ENCODE measurements at places on chromosomes 1 and 21. TPM values are rescaled to one million over a fixed set of nuclear protein-coding genes. Genes with fewer than 3 reads are reported as not detected.
A peak's percentile ranks its signal among the peaks of the same experiment; 100 is the strongest.

GRCh38 chr1:87108814-87109411 lies 194.5 kb downstream of the HS2ST1 start:
- DNase-seq: no peak
- H3K4me1 ChIP-seq: no peaks in the 10 kb centered on the region
- H3K27ac ChIP-seq: no peak overlapping the region
- no peaks in the 10 kb centered on the region for H3K27me3 ChIP-seq
- no peaks in the 10 kb centered on the region for H3K36me3 ChIP-seq

FHAD1 gene
- 0.53 TPM for total RNA-seq

DNA sequence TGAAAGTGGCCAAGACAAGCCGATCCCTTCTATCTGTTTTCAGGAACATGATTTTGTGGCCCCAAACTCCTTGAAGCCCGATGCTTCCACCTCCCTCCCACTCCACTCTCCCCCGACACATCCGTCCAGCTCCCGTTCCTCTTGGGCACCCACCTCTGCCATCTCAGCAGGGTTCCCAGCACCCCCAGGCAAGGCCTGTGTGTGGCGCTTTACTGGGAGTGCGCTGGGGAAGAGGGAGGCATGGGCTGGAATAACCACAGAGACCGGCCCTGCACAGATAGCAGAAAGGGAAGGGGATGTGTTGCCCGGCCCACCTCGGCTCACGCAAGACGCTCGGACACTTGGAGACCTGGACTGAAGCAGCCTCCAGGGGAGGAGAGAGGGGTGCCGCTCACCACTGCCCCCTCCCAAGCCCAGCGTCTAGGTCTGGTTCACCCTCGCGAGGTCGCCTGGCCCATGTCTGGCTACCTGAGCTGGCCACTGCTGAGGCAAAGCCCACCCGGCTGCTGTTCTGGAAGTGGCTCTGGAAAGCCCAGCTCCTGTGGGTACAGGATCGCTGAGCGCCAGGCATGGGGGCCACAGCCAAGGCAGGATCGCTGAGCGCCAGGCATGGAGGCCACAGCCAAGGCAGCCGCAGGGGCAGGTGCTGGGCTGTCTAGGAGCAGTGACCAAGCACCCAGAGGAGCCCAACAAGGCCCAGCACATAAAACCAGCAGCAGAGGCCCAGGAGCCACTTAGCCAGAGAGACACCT lies 23.8 kb upstream of the COL18A1 start:
- H3K4me3 ChIP-seq: no peak overlapping the region
- H3K27ac ChIP-seq: no peak overlapping the region
- peaks cover 7% of the 10 kb centered on the region for H3K4me1 ChIP-seq
- H3K27me3 ChIP-seq: no peaks in the 10 kb centered on the region

- no peaks in the 10 kb centered on the region for H3K27me3 ChIP-seq
- DNase-seq: no peak
- no peak overlapping the region for H3K4me3 ChIP-seq
- H3K36me3 ChIP-seq: no peaks in the 10 kb centered on the region
- H3K4me1 ChIP-seq: no peaks in the 10 kb centered on the region
- no peak overlapping the region for H3K27ac ChIP-seq
Measured at GRCh38 chr1:226473325-226473724, 65.4 kb upstream of the PARP1 start.

DNA sequence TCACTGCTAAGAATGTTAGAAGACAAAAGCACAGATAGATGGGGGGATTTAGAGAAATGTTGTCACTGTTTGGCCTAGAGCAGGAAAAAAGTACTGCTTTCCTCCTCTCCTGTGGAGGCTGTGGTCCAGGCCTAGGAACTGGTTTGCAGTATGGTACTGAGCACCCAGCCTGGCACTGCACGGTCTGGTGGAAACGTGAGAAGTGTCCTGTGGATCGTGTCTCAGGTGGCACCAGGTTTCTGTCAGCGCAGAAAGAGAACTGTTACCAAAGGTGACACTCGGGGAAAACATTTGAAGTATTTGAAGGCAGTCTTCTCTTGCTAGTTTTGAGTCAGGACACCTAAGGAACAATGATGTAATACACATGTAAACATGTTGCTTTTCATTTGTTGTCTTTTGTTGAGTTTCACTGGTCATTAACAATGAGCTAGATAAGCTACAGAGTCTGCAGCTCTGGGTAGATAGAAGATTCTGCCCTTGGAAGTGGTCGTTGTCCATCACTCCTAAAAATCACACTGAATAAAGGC lies 63.0 kb downstream of the B3GALNT2 start:
- H3K27ac ChIP-seq: no peak overlapping the region
- H3K27me3 ChIP-seq: no peaks in the 10 kb centered on the region
- H3K4me3 ChIP-seq: no peak overlapping the region

DNA sequence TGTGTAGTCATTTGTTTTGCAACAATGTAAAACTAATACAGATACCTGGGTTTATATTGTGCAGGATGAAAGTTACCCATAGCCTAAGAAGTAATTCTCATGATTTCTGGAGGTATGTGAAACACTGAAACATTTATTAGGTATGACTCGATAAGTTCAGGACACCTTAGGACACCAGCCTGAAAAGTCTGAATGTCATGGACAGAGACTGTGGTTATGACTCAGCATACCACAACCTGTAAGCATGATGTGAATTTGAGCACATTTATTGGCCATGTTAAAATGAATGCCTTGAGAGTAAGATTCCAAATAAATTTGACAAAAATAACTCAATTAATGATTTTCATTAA lies 1471.7 kb upstream of the B3GALT2 start:
- no peak for DNase-seq
- H3K27ac ChIP-seq: no peak overlapping the region
- H3K27me3 ChIP-seq: no peaks in the 10 kb centered on the region
- H3K36me3 ChIP-seq: no peaks in the 10 kb centered on the region
- no peak overlapping the region for H3K4me3 ChIP-seq
- no peaks in the 10 kb centered on the region for H3K4me1 ChIP-seq

DNA sequence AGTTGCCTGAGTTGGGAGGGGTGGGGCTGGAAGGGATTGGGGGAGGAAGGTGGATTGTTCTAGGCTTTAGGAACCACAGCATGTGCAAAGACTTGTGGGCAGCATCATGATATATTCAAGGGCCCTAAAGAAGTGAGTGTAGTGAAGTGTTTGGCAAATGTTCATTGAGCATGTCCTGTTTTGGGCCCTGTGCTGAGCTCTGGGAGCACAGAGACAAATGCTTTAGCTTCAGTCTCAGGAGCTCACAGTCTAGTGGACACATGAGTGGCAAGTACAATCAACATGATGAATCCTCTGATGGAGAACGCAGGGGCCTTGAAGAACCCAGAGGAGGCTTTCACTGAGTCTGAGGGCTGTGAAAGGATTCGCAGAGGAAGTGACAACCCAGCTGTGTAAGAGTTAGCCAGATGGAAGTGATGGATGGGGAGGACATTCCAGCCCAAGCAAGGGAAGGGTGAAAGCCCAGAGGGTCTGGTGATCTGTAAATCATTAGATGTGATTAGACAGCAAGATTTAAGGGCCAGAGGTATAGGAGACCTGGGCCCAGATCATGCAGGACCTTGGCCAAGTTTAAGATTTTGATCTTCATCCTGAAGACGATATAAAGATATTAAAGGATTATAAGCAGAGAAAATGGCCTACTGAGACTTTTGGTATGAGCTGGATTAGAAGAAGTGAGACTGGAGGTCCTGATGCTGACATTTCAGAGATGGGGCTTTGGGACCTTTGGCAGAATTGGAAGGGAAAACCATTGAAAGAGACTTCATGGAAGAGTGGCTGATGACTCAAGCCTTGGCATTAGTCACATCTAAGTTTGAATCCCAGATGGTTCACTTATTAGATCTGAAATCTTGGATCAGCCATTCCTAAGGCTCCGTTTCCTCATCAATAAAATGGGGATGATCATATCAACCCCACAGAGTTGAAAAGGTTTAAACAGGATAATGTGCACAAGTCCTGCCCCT lies 4.6 kb downstream of the IPO13 start:
- H3K4me1 ChIP-seq: peaks cover 9% of the 10 kb centered on the region
- H3K27me3 ChIP-seq: no peaks in the 10 kb centered on the region
- no peak overlapping the region for H3K4me3 ChIP-seq
- H3K27ac ChIP-seq: no peak overlapping the region

GRCh38 chr1:43836267-43836951 lies 97.2 kb upstream of the ARTN start:
- H3K4me3 ChIP-seq: no peak overlapping the region
- H3K36me3 ChIP-seq: no peaks in the 10 kb centered on the region
- peak; percentile 54 for DNase-seq
- H3K4me1 ChIP-seq: peaks cover 18% of the 10 kb centered on the region
- H3K27ac ChIP-seq: no peak overlapping the region
- H3K27me3 ChIP-seq: no peaks in the 10 kb centered on the region

DNA sequence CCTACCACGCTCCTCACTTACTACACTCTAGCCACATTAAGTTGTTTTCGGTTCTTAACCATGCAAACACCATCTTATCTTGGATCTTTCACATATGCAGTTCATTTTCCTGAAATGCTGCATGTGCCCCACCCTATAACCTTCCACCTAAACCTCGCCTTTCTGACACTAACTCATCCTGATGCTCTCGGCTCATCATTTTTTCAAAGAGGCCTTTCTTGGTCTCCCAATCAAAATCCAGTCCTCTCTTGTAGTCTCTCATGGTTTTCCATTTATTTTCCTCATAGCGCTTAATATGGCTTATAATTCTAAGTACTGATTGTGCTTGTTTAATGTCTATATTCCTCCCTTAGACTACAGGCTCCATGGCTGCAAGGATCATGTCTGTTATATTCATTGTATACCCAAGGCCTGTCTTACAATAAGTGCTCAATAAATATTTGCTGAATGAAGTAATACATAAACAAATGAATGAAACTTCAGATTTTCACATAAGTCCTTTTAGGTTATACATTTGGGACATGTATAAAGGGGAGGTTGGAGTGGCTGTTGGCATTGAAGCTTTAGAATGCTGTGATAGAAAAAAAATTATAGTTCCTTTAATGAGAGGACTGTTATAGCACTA lies 79.2 kb upstream of the CDC42BPA start:
- DNase-seq: no peak
- no peaks in the 10 kb centered on the region for H3K4me1 ChIP-seq
- no peak overlapping the region for H3K27ac ChIP-seq
- no peak overlapping the region for H3K4me3 ChIP-seq
- H3K27me3 ChIP-seq: no peaks in the 10 kb centered on the region

GRCh38 chr1:47644212-47644573 lies 206.3 kb downstream of the FOXD2 start:
- no peak overlapping the region for H3K27ac ChIP-seq
- no peak overlapping the region for H3K4me3 ChIP-seq
- no peaks in the 10 kb centered on the region for H3K36me3 ChIP-seq
- H3K27me3 ChIP-seq: no peaks in the 10 kb centered on the region

GRCh38 chr1:30537279-30537678 lies 186.1 kb downstream of the MATN1 start:
- H3K27ac ChIP-seq: no peak overlapping the region
- H3K4me1 ChIP-seq: no peaks in the 10 kb centered on the region
- no peaks in the 10 kb centered on the region for H3K36me3 ChIP-seq
- H3K27me3 ChIP-seq: no peaks in the 10 kb centered on the region
- DNase-seq: no peak

AQP10 gene
- total RNA-seq: not detected

- no peak overlapping the region for H3K4me3 ChIP-seq
- DNase-seq: no peak
- no peaks in the 10 kb centered on the region for H3K27me3 ChIP-seq
- H3K36me3 ChIP-seq: no peaks in the 10 kb centered on the region
Measured at GRCh38 chr1:76668046-76668445, 199.2 kb upstream of the ST6GALNAC5 start.

DNA sequence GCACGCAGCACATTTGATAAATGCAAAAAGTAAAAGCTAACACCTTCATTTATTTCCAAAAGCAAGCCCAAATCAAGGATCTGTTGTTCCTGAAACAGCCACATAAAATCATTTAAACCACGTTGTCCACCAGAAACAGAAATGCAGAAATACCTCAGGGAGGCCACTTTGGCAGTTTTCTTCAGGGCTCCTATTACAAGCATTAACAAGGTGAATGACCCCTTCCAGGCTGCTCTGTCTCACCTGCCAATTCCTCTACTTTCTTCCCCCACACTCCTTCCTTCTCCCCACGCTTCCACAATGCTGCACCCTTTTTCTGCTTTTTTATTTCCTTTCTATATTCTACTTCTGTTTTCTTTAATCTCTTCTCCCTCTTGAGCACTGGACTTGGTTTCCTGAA lies 55.0 kb upstream of the PTGFRN start:
- peaks cover 4% of the 10 kb centered on the region for H3K4me1 ChIP-seq
- H3K27ac ChIP-seq: no peak overlapping the region
- no peak for DNase-seq
- no peak overlapping the region for H3K4me3 ChIP-seq
- no peaks in the 10 kb centered on the region for H3K27me3 ChIP-seq

GRCh38 chr1:107941123-107941522 lies 23.9 kb downstream of the VAV3 start:
- H3K4me1 ChIP-seq: no peaks in the 10 kb centered on the region
- no peak overlapping the region for H3K4me3 ChIP-seq
- no peak for DNase-seq

AMIGO1 gene
- total RNA-seq: 7.4 TPM

DNA sequence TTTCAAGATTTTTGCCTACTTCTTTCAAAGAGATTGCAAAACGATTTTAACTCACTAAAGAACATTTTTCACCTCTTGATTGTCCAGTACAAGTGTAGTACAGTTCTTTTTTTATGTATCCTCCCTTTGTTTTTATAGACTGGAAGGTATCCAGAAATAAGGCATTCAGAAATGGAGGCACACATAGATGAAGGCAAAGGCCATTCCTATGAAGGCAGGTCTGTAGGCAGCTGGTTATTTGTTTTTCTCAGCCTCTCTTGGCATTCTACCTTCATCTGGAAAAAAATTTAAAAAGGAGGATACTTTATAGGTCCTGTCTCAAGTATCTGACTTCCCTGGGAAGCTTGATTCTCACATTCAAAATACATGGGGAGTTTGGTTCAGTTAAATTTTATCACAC lies 18.6 kb upstream of the SLC16A1 start:
- H3K4me3 ChIP-seq: no peak overlapping the region
- H3K36me3 ChIP-seq: no peaks in the 10 kb centered on the region
- no peak for DNase-seq
- H3K4me1 ChIP-seq: no peaks in the 10 kb centered on the region

- no peaks in the 10 kb centered on the region for H3K36me3 ChIP-seq
- H3K27ac ChIP-seq: no peak overlapping the region
- H3K4me3 ChIP-seq: no peak overlapping the region
- H3K27me3 ChIP-seq: no peaks in the 10 kb centered on the region
Measured at GRCh38 chr1:192973988-192974387, 85.2 kb downstream of the UCHL5 start.

- H3K27ac ChIP-seq: no peak overlapping the region
- no peak overlapping the region for H3K4me3 ChIP-seq
- DNase-seq: no peak
Measured at GRCh38 chr1:112767646-112768045, 52.5 kb upstream of the PPM1J start.

GRCh38 chr1:105591681-105592080 lies 1464.8 kb upstream of the PRMT6 start:
- H3K27ac ChIP-seq: no peak overlapping the region
- no peaks in the 10 kb centered on the region for H3K36me3 ChIP-seq
- H3K27me3 ChIP-seq: no peaks in the 10 kb centered on the region
- DNase-seq: no peak
- H3K4me1 ChIP-seq: no peaks in the 10 kb centered on the region

KRTAP13-2 gene
- total RNA-seq: not detected

GRCh38 chr1:209748620-209749019 lies 7.2 kb upstream of the TRAF3IP3 start:
- H3K27ac ChIP-seq: no peak overlapping the region
- peaks cover 3% of the 10 kb centered on the region for H3K4me1 ChIP-seq
- no peak for DNase-seq
- no peaks in the 10 kb centered on the region for H3K36me3 ChIP-seq
- no peaks in the 10 kb centered on the region for H3K27me3 ChIP-seq
